Epithelial cell of esophagus (primary cell): ENCODE measurements at places on chromosomes 2 and 18.

GRCh38 chr2:24682304-24682703 is 110.9 kb downstream of the PTRHD1 start:
- DNase-seq = no peak

GRCh38 chr2:240687741-240688552 is 3.7 kb upstream of the AQP12A start:
- no peak for DNase-seq

DNA sequence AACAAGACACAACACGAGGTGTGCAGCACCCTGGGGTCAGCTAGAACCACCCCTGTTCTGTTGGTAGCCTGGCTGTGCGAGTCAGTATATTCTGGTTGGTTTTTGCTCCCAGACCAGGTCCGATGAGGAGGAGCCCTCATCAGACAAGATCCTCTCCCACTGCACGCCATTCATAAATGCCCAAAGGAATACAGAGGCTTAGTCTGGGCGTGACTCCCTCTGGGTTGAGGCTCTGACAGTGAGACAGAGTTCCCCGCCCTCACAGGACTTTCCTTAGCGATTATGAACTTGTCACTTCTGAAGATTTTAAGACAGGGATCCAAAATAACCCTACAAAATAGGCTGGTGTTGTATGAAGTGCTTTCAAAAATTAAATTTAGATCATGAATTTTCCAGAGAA is 85.5 kb upstream of the MC2R start:
- no peak for DNase-seq

DNA sequence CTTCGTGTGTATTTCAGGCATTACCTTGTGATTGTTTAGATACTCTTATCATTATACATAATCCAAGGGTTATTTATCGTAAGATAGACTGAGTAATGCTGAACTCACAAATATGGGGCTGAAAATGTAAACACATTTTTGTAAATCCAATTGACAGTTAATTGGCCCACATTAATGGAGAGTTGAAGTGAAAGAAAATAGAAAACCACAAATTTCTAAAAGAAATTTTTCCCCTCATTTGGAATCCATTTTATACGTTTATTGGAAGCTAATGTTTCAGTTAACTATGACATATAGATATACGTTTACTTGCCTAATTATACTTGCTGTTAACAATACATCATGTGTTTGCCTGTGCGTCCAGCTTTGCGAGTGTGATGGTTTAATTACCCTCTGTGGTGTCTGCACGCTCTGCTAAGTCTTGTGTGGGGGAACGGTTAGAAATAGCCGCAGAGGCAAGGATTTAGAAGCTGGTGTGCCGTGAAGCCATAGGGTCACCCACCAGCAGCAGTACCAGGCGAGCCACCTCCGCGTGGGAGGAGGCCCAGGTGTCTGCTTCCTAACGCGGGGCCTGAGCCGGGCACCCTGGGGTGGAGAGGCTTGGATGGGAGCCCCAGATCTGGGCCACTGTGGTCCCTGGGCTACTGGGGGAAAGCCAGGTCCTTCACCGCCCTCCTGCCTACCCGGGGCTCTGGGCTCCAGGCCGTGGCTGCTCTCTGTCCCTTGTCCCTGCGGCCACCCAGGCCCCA is 38.0 kb downstream of the TSHZ1 start:
- no peak for DNase-seq

DNA sequence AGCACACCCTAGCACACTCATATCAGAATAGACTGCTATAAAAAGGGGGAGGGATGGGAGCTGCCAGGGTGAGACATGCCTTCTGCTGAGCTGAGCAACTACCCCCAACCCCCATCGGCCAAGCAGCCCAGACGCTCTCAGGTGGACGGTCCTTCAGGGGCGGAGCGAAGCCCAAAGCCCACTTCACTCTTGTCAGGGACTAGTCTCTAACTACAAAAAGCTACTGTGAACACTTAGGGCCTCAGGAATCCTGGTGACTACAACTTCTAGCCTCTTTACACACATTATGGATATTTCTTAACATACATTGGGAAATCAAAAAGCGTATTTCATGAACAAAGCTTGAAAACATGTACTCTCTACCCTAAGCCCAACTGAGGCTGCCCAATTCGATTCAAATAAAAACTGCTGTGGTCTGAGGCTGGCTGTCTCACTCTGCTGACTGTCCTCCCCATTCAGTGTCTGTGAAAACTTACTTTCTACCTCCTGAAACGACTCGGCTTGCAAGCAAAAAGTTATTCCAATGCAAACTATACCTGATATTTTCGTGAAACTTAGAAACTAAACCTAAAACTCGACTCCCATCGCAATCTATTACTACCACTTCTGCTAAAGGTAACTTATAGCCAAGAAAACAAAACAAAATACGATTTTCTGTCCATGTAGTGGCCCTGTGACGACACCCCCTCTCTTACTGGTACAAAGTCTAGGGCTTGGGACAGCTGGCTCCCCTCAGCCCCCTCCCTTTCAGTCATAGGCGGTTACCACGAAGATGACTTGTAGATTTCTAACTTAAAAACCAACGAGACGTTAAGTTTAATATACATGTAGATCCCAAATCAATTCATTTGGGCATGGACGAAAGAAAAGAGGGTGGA is 1.2 kb downstream of the SERTAD2 start:
- DNase-seq = peak; percentile 71
